ENCODE measurements at places on chromosomes 7 and 10.
A peak's percentile ranks its signal among the peaks of the same experiment; 100 is the strongest.

DNA sequence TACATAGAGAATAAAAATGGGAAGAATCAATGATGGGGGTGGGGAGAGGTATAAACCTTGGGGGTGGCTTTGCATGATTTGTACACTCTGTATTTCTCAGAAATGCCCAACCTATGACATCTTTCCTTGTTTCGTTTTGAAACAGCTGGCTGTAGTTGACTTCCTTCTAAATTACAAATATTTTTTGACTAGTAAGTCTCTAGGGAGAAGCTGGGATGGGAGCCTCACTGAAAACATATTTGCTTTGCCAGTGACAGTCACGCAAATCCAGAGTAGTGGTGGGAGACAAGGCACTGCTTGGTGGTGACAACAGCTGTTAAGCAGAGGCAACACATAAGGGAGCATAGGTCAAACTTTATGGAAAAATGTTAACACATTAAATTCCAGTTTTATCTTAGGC, 440.5 kb downstream of the SEMA3D start:
- no peak for DNase-seq

- no peak for DNase-seq
Measured at GRCh38 chr7:18936265-18936664, 181.2 kb downstream of the TWIST1 start.

GRCh38 chr10:112963835-112964234, 13.8 kb downstream of the TCF7L2 start:
- no peak for DNase-seq

- DNase-seq = no peak
Measured at GRCh38 chr7:131249003-131249402, 78.7 kb upstream of the MKLN1 start.

- no peak for DNase-seq
Measured at GRCh38 chr10:74882831-74883230, 56.4 kb downstream of the KAT6B start.

- DNase-seq = no peak
Measured at GRCh38 chr7:144835155-144835611, 670 bp downstream of the TPK1 start.

- DNase-seq = no peak
Measured at GRCh38 chr10:10703382-10703781, 314.3 kb upstream of the CELF2 start.

DNA sequence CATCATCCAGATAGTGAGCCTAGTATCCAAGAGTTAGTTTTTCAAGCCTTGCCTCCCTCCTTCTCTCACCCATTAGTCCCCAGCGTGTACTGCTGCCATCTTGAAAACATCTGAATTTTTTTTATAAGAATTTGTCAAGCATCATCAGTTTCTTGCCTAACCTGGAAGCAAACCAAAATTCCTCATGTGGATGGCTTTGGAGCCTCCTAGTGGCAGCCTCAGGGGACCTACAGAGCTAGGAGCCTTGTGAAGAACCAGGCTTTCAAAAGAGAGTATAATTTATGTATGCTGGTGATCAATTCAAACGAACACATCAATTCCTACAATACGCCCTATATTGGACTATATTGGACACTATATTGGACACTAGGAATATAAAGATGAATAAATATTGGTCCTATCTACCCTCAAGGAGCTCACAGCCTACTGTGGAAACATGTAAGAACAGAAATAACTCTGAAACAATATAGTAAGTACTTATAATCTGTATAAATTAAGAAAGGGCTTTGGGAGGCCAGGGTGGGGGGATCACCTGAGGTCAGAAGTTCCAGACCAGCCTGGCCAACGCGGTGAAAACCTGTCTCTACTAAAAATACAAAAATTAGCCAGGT, 63.4 kb downstream of the HPSE2 start:
- DNase-seq = no peak

DNA sequence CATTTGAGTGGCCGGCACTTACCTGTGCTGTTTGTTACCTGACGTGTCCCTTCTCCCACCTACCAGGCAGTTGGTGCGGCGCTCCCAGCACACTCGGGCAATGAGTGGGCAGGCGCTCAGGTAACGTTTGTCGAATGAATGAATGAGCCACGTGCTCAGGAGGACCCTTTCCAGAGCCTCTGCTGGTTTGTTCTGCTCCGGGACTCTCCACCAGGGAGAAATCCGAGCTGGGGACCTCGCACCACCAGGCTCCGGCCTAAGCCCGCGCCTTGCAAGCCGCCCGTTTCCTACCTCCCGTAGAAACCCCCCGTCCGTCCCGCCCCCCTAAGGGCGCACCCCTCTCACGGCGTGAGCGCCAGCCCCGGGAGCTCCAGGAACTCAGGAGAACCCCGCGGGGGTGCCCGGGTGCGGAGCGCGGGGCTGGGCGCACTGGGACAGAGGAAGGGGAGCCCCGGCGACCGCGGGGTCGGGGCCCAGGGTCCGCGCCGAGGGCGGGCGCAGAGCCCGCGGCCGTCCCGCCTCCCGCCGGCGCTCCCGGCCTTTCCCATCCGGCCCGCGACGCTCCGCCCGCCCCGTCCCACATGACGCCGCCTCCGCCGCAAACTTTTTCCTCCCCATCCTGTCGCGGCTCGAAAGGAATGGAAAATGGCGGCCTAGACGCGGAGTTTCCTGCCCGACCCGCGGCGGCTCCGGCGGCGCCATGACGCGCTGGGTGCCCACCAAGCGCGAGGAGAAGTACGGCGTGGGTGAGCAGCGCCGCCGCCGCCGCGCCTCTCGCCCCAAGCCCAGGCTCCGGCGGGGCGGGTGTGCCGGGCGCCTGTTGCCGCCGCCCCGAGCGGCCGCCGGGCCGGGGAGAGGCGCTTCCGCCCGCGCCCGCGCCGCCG, at the start of gene DOCK1:
DOCK1 (plus strand) TSS at position 611 of the 884 bp plus-strand sequence; CDS start at position 701, 90 bp downstream.
- DNase-seq = no peak

- peak; percentile 65 for DNase-seq
Measured at GRCh38 chr7:44638611-44639557, 32.5 kb downstream of the OGDH start.

- DNase-seq = no peak
Measured at GRCh38 chr7:57328963-57329362, 121.0 kb upstream of the ZNF716 start.

- no peak for DNase-seq
Measured at GRCh38 chr7:122618585-122619189, 80.2 kb downstream of the RNF133 start.

DNA sequence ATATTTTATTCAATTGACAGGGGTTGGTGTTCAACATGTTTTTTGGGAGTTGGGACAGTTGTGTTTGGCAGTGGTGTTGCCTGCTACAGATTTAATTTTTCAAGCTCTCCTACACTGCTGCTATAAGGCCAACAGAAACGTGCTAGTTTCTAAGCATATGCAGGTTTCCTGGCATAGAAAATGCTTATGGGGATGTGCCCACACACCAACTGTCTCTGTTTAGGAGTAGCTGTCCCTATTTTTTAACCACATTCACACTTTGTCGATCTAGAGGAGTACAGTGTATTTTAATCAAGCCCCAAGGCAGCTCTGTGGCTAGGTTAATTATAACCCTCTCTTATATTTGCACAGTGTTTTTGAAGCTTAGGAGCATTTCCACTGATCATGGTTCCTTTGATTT, 28.6 kb downstream of the TMEM178B start:
- no peak for DNase-seq

DNA sequence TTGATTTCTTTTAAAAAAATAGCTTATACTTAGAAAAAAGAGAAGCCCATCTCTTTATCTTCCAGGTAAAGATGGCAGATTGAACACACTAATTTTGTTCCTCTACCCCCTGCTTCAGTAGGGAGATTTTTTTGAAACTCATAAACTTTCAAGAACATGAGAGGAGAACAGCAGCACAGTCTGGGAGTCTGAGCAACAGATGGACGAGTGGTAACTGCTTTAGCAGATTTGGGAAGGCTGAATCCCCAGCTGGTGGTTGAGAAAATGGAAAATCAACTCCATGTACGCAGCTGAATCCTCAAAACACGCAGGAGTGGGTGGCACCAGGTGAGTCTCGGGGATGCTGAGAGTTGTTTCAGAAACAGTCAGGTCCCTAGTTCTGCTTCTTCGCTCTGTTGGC, 114.6 kb upstream of the CTBP2 start:
- no peak for DNase-seq

- no peak for DNase-seq
Measured at GRCh38 chr7:70392256-70392876, 739.6 kb upstream of the GALNT17 start.

GRCh38 chr7:76327610-76328009, 25.1 kb downstream of the HSPB1 start:
- DNase-seq = no peak

DNA sequence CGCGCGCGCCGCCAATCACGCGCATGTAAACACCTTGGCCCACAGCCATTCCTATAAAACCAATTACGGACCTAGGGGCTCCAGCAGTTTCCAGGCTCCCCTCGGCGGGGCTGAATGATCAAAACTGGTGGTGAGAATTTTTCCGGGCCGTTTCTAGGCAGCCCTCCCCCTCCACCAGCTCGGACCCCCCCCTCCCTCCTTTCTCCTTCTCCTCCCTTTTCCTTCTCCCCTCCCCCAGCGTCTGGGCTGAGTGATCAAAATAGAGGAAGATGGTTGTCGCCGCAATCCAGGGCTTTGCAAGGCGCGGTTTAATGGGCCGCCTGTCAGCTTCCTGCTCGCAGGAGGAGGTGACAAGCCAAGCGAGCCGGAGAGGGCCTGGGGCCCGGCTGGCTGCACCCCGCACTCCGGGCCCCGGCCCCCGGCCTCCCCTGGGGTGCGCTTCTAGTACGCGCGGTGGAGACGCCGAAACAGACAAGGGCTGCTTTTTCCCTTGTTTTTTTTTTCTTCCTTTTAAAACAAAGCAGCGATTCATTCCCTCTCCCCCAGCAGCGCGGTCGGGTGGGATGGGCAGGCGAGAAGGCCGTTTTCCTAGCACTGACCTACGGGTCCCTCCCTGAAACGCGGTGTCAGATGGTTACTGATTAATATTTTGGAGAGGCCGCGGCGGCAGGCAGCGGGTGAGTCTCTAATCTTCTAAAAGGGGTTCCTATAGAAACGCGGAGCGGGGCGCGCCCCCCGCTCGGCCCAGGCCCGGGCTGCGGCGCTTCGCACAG, 528 bp upstream of the TNRC18 start:
- DNase-seq = no peak

- no peak for DNase-seq
Measured at GRCh38 chr10:24488631-24489030, 235.1 kb downstream of the ARHGAP21 start.

GRCh38 chr10:22698941-22699440, 15.4 kb downstream of the PIP4K2A start:
- DNase-seq = no peak

DNA sequence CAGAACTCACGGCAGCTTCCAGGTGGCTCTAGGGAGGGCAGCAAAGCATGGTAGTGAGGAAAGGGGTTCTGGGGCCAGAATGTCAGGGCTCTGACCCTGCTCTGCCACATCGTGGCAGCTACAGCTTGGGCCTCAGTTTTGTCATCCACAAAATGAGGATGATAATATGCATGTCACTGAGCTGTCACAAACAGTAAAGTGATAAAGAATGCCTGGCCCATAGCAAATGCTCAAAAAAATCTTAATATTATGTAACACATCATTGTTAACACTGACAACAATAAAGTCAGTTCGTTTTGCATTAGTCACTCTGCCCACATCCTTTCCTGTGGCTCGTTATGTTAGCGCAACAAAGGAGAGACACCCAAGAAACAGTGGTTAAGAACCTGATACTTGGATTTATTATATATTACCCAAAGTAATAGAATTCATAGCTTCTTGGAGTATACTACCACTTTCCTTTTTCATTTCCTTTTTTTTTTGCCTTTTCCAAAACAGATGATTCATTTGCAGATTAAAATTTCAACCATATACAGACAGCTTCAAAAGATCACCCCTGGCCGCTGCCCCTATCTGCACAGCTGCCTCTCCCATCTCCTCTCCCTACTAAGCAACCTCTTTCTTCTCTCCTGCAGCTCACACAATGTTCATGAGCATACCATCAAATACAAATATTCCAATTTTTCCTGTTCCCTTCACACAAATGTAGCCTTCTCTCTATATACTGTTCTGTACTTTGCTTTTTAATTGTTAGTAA, 45.5 kb upstream of the DDC start:
- no peak for DNase-seq

DNA sequence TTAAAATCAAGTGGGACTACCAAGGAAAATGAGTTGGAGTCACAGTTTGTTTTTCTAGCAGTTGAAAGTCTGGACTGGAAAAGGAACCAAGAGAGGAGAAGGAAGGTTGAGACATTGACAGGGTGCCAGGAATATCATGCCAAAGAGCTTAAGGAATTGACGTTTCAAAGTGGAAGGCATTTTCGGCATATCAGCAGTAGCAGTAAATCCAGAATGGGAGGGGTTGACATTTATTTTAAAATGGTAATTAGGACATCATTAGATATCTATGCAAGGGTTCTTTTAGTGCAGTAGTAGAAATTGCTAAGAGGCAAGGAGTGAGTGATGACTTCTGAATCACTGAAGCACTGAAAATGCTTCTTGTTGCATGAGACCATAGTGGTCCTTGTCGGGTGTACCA, 335.9 kb upstream of the PLXDC2 start:
- DNase-seq = no peak
